Activated CD8-positive, alpha-beta memory T cell treated with anti-CD3 and anti-CD28 coated beads for 36 hours (primary cell): ENCODE measurements at places on chromosomes 5 and 9. TPM values are rescaled to one million over a fixed set of nuclear protein-coding genes. Genes with fewer than 3 reads are reported as not detected.

Gene PCDHGB5
- 0.15 TPM for total RNA-seq

Gene ADAMTSL2
- total RNA-seq = not detected

Gene TAF1L
- total RNA-seq = not detected

Gene TAS2R1
- not detected for total RNA-seq

Gene C6
- not detected for total RNA-seq

Gene SLC45A2
- 0.27 TPM for total RNA-seq

Gene ECSCR
- 0.55 TPM for total RNA-seq

Gene PHYHD1
- total RNA-seq = not detected

Gene OR13C2
- not detected for total RNA-seq

Gene ACTBL2
- not detected for total RNA-seq

Gene PHF24
- not detected for total RNA-seq

Gene FOXD4
- total RNA-seq = 0.10 TPM

Gene ZNF608
- total RNA-seq = not detected

Gene C9orf50
- total RNA-seq = not detected

Gene SLC46A2
- total RNA-seq = not detected

Gene FYB1
- 45.3 TPM for total RNA-seq

Gene KCNV2
- not detected for total RNA-seq

Gene IFNA4
- total RNA-seq = not detected

Gene FBP2
- total RNA-seq = not detected

Gene CNTNAP3
- not detected for total RNA-seq
